Peyer's patch (tissue), 4 donors: ENCODE measurements at places on chromosomes 3 and 15. TPM values are rescaled to one million over a fixed set of nuclear protein-coding genes. Genes with fewer than 3 reads are reported as not detected.

LIPH gene
- 17.5 TPM for total RNA-seq

ST8SIA2 gene
- not detected for total RNA-seq

C3orf85 gene
- 99.7 TPM for total RNA-seq

PPM1L gene
- total RNA-seq: 13.0 TPM

THBS1 gene
- 171 TPM for total RNA-seq

CCR3 gene
- total RNA-seq: not detected

CAPN3 gene
- 76.7 TPM for total RNA-seq

FANCD2OS gene
- total RNA-seq: not detected

SH3GL3 gene
- not detected for total RNA-seq

ATG3 gene
- total RNA-seq: 53.2 TPM

POLQ gene
- 2.2 TPM for total RNA-seq

ILDR1 gene
- 3.7 TPM for total RNA-seq

LRRN1 gene
- 3.6 TPM for total RNA-seq

CFAP100 gene
- total RNA-seq: not detected

C3orf62 gene
- total RNA-seq: 5.1 TPM

NRROS gene
- 3.5 TPM for total RNA-seq

CLPX gene
- total RNA-seq: 61.9 TPM

TMEM108 gene
- 1.7 TPM for total RNA-seq

PRICKLE2 gene
- total RNA-seq: 22.3 TPM

PIGZ gene
- 44.8 TPM for total RNA-seq

LEKR1 gene
- total RNA-seq: 0.94 TPM

SNTN gene
- total RNA-seq: not detected

OR5K2 gene
- not detected for total RNA-seq

CHRNA7 gene
- 37.5 TPM for total RNA-seq

PRR20G gene
- not detected for total RNA-seq

MASP1 gene
- 4.2 TPM for total RNA-seq

EFCC1 gene
- total RNA-seq: 3.4 TPM

MGLL gene
- total RNA-seq: 180 TPM

CNTN6 gene
- not detected for total RNA-seq

CHDH gene
- total RNA-seq: 126 TPM

STAC gene
- not detected for total RNA-seq

CTXN2 gene
- not detected for total RNA-seq
